Activated naive CD4-positive, alpha-beta T cell (primary cell): ENCODE measurements at places on chromosomes 2 and 18.

DNA sequence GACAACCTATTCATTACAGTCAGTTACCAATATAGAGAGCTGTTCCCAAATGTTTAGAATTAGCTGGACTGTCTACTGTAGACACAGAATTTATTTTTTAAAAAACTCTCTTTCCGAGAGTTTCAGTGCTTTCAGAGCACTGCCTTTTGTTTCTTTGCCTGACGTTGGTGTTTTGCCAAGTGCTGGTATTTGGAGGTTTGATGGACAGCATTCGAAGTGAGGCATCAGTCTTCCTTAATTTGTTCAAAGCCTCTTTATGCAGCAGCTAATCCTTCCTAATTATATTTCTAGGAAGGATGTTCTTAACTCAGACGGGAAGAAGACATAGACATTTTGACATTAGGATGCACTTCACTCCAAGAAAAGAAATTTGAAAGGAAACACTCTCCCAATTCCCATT, 83.2 kb downstream of the LTBP1 start:
- no peak for DNase-seq

DNA sequence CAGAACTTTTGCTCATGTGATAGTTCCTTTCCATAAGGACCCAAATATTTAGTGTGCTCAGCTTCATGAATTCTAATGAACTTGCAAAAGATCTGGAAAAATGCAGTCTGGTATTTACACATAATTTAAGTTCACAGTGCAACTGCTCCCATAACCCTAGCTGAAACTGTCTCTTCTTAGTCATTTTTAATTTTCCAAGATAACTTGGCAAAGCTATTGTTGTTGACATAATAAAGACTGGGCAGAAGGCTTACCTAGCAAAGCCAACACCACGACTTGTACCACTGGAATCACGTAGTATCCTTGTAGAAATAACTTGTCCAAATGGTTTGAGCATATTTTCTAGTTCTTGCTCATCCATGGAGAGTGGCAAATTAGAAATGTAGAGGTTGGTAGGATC, 103.0 kb upstream of the ITGB6 start:
- DNase-seq = no peak

GRCh38 chr2:103289105-103289725, 527.4 kb downstream of the TMEM182 start:
- DNase-seq = no peak

DNA sequence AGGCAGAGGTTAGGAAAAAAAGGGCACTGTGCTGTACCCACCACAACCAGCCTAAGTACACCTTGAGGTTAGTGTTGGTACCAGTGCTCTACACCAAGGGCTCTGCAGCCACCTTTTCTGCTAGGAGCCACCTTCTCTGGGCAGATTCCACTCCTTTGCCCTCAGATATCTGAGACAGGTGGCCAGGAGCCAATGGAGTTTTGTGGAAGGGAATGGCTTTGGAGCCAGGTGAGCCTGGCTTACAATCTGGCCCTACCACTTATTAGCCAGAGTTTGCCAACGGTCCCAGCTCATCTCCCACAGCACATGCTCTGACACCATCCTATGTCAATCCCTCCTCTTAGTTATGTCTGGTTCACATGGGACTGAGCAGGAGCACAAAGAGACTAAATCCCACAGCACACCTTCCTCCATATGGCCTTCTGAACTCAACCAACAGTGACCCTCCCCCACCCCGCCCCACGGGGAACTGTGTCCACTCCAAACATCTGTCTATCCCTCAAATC, 77.5 kb downstream of the CLHC1 start:
- no peak for DNase-seq

DNA sequence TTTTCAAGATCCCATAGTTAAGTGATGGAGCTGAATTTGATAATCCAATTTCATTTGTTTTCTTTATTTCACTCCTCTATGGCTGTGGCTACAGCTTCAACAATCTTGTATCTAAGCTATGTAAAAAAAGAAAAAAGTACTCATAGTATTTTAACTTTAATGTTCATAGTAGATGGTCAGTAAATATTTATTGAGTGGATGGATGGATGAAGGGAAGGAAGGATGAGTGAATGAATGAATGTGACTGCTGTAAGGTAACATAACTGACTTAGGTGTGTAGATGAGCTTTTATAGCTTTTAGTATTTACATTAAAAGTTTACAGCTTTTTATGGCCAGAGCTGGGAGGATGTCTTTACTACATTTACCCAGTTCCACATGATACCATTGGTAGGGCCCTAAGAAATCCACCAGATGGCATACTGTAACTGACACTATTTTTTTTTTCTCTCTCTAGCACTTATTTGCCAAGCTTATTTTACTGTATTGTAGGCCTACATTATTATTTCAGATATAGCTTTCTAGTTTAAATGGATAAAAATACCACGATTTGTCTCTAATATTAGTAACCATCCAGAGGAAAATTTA, 13.4 kb upstream of the HRH4 start:
- DNase-seq = no peak

GRCh38 chr2:12302691-12303090, 414.0 kb upstream of the TRIB2 start:
- no peak for DNase-seq

- DNase-seq = no peak
Measured at GRCh38 chr2:144830543-144830942, 310.6 kb upstream of the ZEB2 start.

DNA sequence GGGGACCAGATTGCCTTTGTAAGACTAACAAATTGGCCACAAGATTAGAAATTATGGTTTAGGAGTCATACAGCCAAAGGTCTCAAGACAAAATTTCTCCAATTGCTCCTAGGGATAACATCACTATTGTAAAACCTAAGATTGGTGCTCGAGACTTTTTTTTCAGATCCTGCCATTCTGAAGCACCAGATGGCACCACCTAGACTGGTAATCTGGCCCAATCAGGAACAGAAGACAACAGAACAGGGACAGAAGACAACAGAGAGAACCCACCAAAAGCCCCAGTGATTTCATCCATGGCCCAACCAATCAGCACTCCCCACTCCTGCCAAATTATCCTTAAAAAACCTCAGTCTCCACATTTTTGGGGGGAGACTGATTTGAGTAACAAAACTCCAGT, 66.8 kb downstream of the LINC00305 start:
- DNase-seq = no peak

DNA sequence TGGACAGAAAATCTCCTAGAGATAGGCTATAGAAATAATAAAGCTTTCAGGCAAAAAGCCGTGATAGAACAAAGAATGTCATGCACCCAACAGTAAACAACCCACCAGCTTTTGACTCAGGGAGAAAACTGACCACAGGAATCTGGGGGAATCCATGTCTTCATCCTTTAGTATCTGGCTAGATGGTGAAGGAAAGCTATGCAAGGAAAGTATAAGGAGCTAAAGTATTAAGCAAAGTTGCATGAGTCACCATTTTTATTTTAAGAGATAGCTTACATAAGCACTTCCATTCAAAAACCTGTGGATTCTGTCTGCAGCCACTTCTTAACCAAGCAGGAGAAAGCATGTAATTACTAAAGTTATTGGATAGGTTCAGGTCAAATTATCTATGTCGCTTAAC, 363.8 kb downstream of the LRP1B start:
- DNase-seq = no peak

DNA sequence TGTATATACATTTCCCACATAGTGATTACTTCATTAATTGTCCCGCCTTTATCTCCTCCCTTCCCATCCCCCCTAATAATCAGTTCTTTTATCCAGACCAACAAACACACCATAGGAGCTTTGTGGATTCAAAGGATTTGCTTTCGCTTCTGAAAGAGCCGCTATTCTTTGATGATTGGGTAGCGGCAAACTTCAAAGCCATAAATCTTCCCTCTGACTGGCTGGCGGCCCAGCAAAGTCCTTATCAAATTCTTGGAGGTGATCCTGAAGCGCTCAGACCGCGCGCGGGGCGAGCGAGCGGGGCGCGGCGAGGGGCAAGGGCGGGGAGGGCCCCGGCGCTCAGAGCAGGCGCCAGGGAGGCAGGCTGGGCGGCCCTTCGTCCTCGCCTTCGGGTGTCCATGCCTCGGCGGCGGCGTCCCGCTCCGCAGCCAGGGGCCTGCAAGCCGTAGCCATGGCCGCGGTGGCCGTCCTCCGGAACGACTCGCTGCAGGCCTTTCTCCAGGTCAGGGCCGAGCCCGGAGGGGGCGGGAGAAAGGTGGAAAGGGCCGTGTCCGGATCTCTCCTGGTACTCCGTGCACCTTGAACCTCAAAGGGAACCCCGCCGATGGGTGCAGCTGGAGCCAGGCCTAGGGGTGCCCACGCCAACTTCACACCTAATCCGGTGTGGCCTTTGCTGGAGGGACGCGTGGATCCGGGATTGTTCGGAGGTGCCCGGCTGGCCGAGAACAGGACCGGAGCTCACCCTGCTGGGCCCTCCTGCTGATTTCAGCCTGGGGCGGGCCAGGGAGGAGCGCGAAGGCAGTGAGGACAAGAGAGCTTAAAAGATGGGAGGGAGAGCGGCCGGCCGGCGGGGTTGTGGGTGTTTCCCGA, at the start of gene SP5:
TSS of gene SP5 (plus strand) at position 276 of the 870 bp plus-strand sequence. CDS start at position 452, 176 bp downstream.
- DNase-seq = no peak

GRCh38 chr2:131417886-131418285, 53.9 kb upstream of the RAB6D start:
- no peak for DNase-seq

GRCh38 chr2:218306184-218306920, 14.0 kb upstream of the TMBIM1 start:
- DNase-seq = no peak

DNA sequence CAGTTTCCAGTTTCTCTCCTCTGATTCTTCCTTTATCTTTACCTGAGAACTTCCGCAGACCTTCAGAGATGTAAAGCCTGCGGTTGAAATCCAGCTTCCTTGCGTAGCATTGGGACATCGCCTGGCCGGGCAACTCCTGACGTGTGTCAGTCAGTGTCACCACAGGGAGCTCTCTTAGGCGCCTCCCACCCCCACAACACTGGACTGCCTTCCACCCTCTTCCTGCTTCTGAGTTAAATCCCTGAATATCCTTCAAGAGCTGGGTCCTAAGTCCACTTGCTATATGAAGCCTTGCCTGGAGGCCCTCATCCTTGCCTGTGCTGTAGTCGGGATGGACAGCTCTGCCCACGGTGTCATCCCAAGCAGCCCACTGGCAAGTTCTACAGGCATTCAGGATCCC, 179.4 kb downstream of the SEPTIN10 start:
- no peak for DNase-seq

- no peak for DNase-seq
Measured at GRCh38 chr2:18516112-18516511, 44.3 kb downstream of the RDH14 start.

GRCh38 chr2:64220894-64221617, 76.8 kb upstream of the PELI1 start:
- DNase-seq = no peak

- DNase-seq = no peak
Measured at GRCh38 chr2:25198209-25198525, 29.8 kb upstream of the POMC start.

- DNase-seq = no peak
Measured at GRCh38 chr2:39996653-39997080, 217.6 kb upstream of the THUMPD2 start.

DNA sequence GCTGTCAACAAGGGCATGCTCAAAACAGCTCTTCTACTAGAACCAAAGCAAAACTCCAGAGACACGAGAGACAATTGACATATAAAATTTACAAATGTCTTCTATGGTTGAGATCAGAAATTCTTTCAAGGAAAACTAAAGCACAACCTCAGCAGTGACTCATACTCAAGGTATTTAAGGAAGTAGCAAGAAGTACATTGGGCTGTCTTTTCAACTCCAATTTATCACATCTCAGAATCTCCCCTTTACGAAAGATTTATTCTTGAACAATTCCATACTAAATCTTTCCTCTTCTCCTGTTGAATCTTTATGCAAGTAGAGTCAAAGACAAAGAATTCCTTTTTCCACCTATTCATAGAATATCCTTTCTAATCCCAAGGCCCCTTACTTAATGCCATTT, 324.0 kb downstream of the IRS1 start:
- DNase-seq = no peak
